Right lobe of liver (tissue), 6 donors: ENCODE measurements at places on chromosomes 13 and 19.

GRCh38 chr13:113152984-113153809 is 5.3 kb upstream of the PROZ start:
- peak overlapping the region; percentile 61 for H3K4me3 ChIP-seq
- peak overlapping the region; percentile 100 for H3K27ac ChIP-seq
- DNase-seq = peak; percentile 74
- no peaks in the 10 kb centered on the region for H3K27me3 ChIP-seq
- no peaks in the 10 kb centered on the region for H3K36me3 ChIP-seq
- peaks cover 9% of the 10 kb centered on the region for H3K4me1 ChIP-seq

- H3K36me3 ChIP-seq = no peaks in the 10 kb centered on the region
- no peaks in the 10 kb centered on the region for H3K4me1 ChIP-seq
- no peak overlapping the region for H3K4me3 ChIP-seq
These were observed 82.8 kb downstream of the INSR start for GRCh38 chr19:7211191-7211951.

DNA sequence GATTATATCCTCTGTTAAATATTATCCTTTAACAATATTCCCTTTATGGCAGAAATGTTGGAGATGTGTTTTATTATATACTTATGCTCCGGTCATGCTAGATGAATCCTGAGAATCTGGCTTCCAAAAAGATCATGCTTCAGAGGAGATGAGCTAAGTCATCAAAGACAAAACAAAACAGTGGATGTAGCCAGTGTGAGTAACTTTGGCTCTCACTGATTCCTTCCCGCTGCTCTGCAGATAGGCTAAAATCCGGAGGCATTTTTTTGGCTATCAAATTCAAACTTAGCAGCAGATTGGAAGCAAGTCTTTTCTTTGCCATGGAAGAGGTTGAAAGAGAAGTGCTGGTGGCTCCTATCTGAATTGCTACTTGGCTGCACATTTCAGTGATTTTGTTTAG is 295.9 kb downstream of the GPC6 start:
- no peak overlapping the region for H3K27ac ChIP-seq
- no peak overlapping the region for H3K4me3 ChIP-seq
- H3K36me3 ChIP-seq = no peaks in the 10 kb centered on the region
- no peaks in the 10 kb centered on the region for H3K27me3 ChIP-seq
- DNase-seq = no peak

DNA sequence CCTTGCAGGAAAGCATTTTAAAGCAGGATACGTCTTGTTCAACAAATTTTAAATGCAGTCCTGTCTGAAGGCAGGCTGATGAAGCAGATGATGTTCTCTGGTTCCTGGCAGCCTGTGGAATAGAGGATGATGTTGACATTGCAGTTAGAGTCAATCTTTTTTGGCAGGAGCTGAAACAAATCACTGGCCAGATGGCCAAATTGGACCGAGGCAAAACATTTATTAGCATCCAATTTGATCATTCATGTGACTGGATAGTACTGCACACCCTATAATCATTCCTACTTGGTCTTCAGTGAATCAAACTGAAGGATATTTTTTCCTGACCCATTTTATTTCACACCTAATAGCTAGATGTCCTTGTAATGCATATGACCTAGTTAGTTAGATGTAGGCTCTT is 172.2 kb upstream of the SLC10A2 start:
- H3K27ac ChIP-seq = no peak overlapping the region
- H3K4me1 ChIP-seq = no peaks in the 10 kb centered on the region
- no peaks in the 10 kb centered on the region for H3K36me3 ChIP-seq
- no peak for DNase-seq
- no peaks in the 10 kb centered on the region for H3K27me3 ChIP-seq

GRCh38 chr13:113093580-113094409 is 11.8 kb upstream of the F7 start:
- no peaks in the 10 kb centered on the region for H3K36me3 ChIP-seq
- no peaks in the 10 kb centered on the region for H3K27me3 ChIP-seq
- H3K4me1 ChIP-seq = no peaks in the 10 kb centered on the region
- no peak for DNase-seq

DNA sequence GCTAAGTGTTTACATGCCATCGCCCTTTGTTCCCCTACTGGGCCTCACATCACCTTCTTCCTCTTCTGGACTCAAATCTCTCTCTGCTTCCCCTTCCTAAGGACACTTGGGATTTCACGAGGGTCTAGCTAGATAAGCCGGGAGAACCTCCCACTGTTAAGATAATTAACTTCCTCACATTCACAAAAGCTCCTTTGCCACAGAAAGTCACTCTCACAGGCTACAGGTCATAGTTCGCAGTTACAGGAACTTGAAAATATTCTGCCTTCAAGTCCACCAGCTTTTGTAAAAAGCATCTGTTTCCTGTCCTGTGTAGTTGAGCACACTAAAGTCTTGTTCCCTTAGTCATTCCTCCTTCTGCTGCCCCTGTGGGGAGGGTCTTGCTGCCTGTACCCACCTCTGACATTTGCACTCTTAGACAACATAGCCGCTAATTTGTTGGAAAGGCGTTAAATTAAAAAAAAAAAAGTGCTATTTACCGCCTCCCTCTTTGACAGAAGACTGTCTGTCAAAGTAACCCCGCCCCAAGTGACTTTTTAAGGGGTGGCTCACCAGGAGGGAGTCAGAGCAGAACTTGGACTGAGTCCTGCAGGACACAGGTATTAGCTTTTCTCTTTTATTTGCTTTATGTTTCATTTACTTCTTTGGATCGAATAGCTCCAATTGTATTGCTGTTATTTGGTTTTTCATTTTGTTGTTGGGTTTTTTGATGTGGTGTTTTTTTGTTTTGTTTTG is 26.8 kb upstream of the CEACAM21 start:
- H3K27me3 ChIP-seq = no peaks in the 10 kb centered on the region
- no peaks in the 10 kb centered on the region for H3K36me3 ChIP-seq
- peak overlapping the region; percentile 11 for H3K4me3 ChIP-seq
- no peak for DNase-seq
- no peaks in the 10 kb centered on the region for H3K4me1 ChIP-seq

- H3K36me3 ChIP-seq = no peaks in the 10 kb centered on the region
- H3K4me1 ChIP-seq = no peaks in the 10 kb centered on the region
- H3K27ac ChIP-seq = no peak overlapping the region
- no peak for DNase-seq
- H3K27me3 ChIP-seq = no peaks in the 10 kb centered on the region
These were observed 110.7 kb upstream of the ZNF507 start for GRCh38 chr19:32234663-32235217.

DNA sequence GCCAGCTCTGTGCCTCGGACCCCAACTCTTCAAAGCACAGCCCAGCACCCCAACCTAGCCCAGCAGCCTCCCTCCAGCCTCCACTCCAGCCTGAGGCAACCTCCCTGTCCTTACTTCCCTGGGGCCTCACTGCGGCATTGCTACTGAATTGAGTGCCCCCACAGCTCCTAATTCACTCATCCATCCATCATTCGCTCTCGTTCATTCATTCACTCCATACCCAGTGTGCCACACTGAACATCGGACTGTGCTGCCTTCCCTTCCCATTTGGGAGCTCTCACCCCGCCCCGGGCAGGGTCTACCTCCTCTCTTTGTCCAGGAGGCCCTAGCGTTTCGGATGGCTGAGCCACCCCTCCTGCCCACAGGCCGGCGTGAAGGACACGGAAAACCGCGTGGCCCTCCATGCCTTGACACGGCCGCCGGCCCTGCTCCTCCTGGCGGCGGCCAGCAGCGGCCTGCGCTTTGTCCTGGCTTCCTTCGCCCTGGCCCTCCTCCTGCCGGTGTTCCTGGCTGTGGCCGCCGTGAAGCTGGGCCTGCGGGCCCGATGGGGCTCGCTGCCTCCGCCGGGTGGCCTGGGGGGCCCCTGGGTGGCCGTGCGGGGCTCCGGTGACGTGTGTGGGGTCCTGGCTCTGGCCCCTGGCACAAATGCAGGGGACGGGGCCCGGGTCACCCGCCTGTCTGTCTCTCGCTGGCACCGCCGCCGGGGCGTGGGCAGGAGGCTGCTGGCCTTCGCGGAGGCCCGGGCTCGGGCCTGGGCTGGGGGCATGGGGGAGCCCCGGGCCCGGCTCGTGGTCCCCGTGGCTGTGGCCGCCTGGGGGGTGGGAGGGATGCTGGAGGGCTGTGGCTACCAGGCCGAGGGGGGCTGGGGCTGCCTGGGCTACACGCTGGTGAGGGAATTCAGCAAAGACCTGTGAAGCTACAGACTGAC is 1.3 kb downstream of the NAT14 start:
- no peak for DNase-seq
- no peaks in the 10 kb centered on the region for H3K27me3 ChIP-seq
- no peak overlapping the region for H3K27ac ChIP-seq
- no peaks in the 10 kb centered on the region for H3K4me1 ChIP-seq

DNA sequence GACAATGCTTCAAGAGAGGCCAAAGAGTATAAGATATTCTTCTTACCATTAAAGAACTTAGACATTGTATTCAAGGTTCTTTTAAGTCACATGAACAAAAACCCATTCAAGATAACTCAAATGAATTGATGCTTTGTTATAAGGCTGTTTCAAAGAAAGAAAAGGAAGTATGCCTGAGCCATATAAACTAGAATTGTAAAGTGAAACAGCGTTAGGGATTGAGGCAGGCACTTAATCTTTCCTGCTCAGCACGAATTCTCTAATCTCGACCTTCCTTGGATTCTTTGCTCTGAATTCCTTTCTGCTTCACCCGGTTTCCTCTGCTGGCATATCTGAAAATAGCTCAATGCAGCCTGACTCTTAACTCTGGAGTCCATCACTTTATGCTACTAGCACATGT is 595.4 kb downstream of the DIAPH3 start:
- no peak overlapping the region for H3K4me3 ChIP-seq
- H3K27ac ChIP-seq = no peak overlapping the region
- DNase-seq = no peak
- no peaks in the 10 kb centered on the region for H3K4me1 ChIP-seq
- no peaks in the 10 kb centered on the region for H3K27me3 ChIP-seq

DNA sequence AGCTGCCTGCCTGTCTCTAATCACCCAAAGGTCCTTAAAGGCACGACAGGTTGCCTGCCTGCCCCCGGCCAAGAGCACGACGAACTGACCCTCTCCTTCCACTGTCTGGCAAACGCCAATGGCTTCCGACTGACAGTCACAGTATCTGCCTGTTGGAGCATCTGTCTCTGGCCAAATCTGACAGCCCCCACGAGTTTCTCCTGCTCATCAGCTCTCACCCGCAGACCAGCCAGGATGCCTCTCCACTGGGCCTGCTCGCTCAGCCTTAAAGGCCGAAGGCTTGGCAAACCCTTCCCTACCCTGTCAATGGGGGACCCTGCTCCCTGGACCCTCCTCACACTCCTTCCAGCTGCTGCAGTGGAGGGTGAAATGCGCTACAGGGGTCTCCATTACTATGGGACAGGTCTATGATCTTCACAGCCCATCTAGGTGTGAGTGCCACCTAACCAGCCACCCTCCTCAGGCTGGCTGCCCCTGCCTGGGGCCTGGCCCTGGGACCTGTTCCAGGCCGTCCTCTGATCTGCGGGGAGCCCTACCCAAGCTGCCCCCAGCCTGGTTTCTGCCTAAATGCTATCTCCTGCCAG is 932 bp downstream of the FAM83E start:
- no peak for DNase-seq
- H3K36me3 ChIP-seq = peaks cover 23% of the 10 kb centered on the region
- H3K27me3 ChIP-seq = no peaks in the 10 kb centered on the region
- no peak overlapping the region for H3K4me3 ChIP-seq
- peaks cover 16% of the 10 kb centered on the region for H3K4me1 ChIP-seq
- H3K27ac ChIP-seq = no peak overlapping the region

DNA sequence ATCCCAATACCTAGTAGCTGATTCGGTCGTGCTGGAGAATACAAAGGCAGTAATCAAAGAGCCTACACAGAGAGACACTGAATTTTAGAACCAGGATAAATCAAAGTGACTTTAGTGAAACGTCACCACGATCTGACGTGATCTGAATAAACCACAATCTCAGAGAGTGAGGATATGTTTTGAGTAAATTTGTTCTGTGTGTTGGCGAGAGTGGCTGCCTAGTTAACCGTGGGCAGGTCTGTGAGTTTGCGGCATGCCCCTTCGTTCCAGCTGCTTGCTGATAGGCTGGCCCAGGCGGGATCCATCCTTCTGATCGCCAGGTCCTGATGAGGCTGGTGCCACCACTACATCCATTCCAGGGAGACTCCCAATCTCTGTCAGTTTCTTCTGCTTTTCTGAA is 40.4 kb downstream of the LRCH1 start:
- DNase-seq = no peak
- no peaks in the 10 kb centered on the region for H3K36me3 ChIP-seq
- no peak overlapping the region for H3K27ac ChIP-seq
- H3K4me3 ChIP-seq = no peak overlapping the region
- H3K27me3 ChIP-seq = no peaks in the 10 kb centered on the region

DNA sequence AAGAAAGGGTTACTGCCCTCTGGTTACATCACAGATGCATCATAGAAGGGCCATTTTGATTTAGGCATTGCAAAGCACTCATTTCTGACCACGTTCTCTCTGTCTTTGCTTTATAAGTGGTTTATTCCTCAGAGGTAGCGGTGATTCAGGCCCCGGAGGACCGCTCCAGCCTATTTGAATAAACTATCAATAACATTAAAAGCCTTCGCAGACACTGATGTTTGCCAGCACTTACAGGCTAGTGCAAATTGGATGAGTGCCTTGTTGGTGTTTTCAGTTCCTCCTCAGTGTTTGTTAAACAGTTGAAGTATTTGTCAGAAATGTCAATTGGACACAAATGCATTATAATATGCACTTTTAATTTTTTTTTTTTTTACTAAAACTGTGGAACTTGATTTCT is 120.2 kb downstream of the RXFP2 start:
- peaks cover 11% of the 10 kb centered on the region for H3K4me1 ChIP-seq
- no peak overlapping the region for H3K4me3 ChIP-seq
- H3K27me3 ChIP-seq = no peaks in the 10 kb centered on the region
- no peak overlapping the region for H3K27ac ChIP-seq
- no peaks in the 10 kb centered on the region for H3K36me3 ChIP-seq

DNA sequence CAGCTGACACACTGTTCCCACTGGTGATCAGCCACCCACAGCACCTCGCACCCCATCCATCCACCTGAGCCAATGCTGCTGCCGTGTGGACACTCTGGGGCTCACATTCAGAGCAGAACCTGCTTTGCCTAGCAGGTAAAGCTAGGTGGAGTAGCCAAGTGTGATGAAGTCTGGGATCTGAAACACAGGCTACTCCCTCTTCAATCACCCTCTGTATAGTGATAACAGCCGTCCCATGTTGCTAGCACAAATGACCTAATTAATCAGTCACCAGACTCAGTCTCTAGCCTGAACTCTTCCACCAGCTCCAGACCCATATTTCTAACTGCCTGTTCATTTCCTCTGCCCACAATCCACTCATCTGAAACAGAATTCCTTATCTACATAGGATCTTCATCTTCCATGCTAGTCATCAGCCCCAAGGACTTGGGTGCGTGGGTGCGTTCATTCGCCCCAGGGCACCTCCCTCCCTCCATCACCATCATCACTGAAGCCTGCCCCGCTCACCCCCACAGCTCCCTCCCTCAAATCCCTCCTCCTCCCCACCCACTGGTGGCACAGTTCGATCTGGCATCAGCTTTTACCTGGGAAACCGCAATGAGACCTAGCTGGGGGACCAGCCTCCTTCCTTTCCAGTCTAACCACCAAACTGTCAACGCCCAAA is 19.8 kb downstream of the STK24 start:
- H3K27ac ChIP-seq = no peak overlapping the region
- H3K27me3 ChIP-seq = no peaks in the 10 kb centered on the region
- no peak for DNase-seq
- H3K36me3 ChIP-seq = no peaks in the 10 kb centered on the region
- peaks cover 7% of the 10 kb centered on the region for H3K4me1 ChIP-seq
